ENCODE measurements at places on chromosomes 13 and 19.
A peak's percentile ranks its signal among the peaks of the same experiment; 100 is the strongest.

GRCh38 chr13:94122300-94122915, 357.1 kb downstream of the DCT start:
- no peak for DNase-seq

GRCh38 chr19:19487077-19487949, 28.0 kb downstream of the TSSK6 start:
- no peak for DNase-seq

DNA sequence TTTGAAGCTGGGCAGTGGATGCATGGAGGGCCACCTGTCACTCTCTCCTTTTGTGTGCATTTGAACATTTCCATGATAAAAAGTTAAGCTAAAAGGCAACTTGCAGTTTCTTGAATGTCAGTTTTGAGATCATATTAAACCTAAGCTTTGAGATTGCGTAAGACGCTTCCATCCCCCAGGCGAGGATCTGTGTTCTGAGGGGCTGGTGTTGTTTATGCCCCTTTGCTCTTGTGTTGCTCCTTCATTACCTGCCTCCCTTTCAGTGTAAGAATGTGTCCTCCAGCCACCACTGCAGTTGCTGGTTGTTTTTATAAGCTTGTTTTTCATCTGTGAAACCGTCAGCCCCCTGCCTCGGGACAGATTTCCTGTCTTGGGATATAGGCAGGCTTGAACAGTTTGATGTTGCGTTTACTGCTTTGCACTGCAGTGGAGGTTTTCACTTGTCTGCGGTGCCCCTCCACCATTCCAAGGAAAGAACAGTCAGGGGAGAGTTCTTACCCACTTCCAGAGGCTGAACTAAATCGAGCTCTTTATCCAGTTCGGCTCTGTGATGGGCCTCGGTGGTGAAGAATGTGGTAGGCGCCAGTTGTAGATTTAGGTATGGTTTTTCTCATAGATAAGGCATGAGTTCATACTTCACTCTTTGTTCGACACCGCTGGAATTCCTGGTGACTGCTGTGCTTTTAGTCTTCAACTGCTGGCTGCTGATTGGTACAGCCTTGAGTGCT, 96.8 kb downstream of the ARHGEF7 start:
- DNase-seq = no peak

- no peak for DNase-seq
Measured at GRCh38 chr13:44972956-44973581, 16.2 kb downstream of the NUFIP1 start.

GRCh38 chr13:43022934-43023288, 475 bp upstream of the DNAJC15 start:
- no peak for DNase-seq

GRCh38 chr13:46296115-46296822, 84.5 kb downstream of the LRRC63 start:
- DNase-seq = no peak

GRCh38 chr19:23998568-23998967, 83.9 kb downstream of the ZNF726 start:
- DNase-seq = no peak

GRCh38 chr13:23352161-23352560, 81.3 kb downstream of the SACS start:
- DNase-seq = no peak

GRCh38 chr13:78608688-78609463, 5.5 kb upstream of the POU4F1 start:
- DNase-seq = no peak

DNA sequence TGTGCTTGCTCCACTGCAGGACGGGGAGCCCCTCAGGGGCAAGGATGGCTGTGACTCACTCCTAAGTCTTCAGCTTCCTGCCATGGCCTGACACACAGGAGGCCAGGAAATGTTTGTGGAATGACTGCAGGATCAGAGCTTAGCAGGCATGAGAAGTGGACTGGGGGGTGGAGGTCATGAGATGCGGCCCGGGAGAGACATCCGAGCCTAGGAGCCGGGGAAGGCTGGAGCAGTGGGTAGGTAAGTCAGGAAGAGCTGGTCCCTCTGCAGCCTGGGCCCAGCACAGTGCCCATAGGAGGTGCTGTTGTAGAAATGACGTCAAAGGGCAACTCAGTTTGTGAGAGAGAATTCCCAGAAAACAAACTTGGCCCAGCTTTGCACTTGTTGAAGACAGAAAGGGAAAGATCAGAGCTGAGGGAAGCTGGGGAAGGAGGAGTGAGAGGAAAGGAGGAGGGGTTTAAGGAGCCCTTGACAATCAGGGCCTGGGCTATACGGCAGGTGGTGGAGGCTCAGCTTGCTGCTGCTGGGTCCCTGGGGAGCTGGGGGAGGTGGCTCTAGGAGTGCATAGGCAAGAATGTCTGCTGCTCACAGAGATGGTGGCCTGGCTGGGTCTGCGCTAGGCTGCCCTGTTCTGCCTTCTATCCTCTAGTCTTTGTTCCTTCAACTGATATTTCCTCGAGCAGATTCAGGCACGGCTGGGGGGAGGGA, 18.5 kb downstream of the POU2F2 start:
- no peak for DNase-seq

- DNase-seq = peak; percentile 94
Measured at GRCh38 chr19:46704379-46705076, 12.4 kb downstream of the PRKD2 start.

DNA sequence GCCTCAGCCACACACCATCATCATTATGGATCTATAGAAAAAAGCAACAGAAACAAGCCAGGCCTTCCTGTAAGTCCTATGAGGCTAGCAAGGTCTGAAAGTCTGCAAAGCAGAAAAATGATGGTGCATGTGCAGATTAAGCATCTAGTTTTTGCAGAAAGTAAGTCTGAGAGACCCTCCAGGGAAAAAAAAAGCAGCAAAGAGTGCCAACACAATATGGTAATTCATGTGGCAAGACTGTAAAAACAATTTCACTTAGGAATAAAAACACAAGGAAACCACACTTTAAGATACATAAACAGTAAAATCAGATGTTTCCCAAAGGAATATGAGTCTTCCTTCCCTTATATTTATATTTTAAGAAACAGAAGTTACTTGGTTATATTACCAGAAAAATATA, 112.3 kb upstream of the FBXL3 start:
- no peak for DNase-seq

DNA sequence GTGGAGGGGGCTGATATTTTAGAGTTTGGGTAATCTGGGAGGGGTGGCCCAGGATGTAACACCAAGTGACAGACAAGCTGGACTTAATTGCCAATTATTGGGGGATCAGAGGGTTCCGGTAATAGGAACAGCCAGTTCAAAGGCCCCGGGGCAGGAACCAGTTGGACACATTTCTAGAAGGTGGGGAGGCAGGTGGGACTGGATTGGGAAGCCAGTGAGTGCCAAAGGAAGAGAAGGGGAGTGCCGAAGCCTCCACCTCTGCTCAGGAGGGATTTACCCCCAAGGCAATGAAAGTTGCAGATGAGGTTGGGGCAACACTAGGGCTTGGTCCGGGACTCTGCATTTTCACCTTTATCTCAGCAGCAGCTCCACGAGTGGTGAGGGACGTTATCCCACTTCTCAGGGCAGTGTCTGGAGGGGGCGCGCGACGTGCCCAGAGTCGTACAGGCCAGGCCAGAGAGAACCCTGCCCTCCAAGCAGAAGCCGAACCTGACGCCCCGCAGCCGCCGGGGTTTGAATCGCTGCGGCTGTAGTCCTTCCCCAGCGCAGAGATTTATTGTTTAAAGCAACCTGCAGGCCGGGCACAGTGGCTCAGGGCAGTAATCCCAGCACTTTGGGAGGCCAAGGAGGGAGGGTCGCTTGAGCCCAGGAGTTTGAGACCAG, 5.7 kb upstream of the JUND start:
- no peak for DNase-seq

DNA sequence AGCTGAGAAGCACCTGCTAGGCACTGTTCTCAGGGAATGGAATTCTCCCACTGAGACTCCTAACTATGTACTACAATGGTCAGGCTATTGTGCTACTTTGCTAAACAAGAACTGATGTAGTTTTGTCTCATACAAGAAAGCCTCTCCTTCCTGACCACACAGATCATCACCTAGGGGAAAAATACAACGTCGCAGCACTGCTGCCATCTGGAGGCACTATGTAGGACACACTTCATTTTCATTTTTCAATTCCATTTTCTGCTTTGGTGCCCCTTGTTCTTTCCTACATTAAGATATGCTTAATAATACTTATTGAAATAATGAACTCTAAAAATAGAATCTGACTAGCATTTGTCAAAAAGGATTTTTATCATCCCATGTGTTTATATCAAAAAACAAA, 21.1 kb downstream of the PROSER1 start:
- DNase-seq = no peak

DNA sequence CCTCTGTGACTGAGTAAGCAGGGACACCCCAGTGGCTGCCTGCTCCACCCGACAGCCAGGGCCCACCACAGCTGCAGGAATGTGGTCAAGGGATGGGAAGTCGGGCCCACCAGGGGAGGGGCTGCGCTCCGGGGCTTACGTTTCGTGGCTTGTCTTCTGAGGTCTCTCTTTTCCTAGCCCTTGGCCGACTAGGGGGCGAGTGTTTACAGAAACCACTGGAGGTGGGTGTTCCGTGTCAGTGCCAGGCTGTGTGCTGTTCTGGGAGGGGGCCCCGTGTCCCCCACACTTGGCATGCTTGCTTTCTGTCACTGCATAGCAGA, 4.5 kb downstream of the ADAT3 start:
- DNase-seq = no peak

GRCh38 chr13:44362394-44363040, 11.1 kb upstream of the SERP2 start:
- DNase-seq = no peak

GRCh38 chr13:42875475-42876269, 94.3 kb downstream of the FAM216B start:
- DNase-seq = no peak

GRCh38 chr13:106568299-106569003, 514 bp upstream of the ARGLU1 start:
- DNase-seq = no peak

- no peak for DNase-seq
Measured at GRCh38 chr19:7971553-7972520, 28.4 kb upstream of the TIMM44 start.

DNA sequence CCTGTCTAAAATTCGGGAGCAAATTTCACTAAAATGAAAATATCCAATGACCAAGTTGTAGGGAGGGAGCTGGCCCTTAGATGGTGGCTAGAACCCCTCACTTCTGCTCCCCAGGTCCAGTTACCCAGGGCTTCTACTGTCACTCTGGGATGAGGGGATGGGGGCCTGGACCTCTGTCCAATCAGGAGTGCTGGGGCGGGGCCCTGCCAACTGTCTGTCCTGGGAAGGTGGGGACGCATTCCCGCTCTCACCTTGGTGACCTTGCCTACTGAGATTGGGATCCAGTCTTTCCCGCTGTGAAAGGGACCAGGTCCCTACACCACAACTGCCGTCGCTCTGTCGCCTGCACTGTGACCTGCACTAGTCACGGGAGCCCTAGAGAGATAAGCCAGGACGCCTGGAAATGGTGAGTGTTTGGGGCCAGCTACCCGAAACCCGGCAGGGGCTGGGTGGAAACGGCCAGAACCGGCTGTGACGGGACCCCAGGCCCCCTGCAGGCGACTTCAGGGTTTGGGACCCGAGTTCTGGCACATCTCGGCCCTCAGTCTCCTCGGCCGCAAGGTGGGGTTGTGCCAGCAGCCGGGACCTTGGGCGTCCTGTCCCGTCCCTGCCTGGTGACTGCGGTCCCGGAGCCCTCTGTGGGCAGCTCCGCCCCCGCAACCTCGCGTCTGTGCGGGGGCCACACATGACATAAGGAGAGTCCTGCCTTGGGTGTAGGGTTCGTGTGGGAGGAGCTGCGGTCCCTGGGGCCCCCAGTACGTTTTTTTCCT, 22.8 kb downstream of the ZNF20 start:
- DNase-seq = no peak

DNA sequence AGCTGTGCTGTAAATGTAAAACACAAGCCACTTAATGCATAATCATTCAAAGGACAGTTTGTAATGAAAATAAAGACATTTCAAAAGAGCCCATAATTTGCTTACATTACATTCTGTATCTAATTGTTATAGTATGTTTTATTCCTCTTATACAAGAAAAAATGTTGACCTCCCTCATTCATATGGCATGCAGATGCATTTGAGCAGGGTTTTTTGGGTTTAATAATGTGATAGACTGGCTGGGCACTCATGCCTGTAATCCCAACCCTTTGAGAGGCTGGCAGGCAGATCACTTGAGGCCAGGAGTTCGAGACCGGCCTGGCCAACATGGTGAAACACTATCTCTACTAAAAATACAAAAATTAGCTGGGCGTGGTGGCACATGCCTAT, 11.6 kb upstream of the ARL11 start:
- no peak for DNase-seq

DNA sequence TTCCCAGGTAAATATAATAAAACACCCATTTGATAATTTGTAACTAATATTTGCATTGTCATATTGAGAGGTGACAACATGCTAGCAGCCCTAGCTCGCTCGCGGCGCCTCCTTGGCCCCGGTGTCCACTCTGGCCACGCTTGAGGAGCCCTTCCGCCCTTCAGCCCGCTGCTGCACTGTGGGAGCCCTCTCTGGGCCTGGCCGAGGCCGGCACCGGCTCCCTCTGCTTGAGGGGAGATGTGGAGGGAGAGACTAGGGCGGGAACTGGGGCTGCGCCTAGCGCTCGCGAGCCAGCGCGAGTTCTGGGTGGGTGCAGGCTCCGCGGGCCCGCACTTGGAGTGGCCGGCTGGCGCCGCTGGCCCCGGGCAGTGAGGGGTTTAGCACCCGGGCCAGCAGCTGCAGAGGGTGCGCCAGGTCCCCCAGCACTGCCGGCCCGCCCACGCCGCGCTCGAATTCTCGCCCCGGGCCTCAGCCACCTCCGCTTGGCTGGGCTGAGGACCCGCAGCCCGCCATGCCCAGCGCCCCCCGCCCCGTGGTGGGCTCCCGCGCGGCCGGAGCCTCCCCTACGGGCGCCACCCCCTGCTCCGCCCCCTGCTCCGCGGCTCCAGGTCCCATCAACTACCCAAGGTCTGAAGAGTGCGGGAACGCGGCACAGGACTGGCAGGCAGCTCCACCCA, 594.4 kb downstream of the SLITRK6 start:
- no peak for DNase-seq

GRCh38 chr13:75319254-75319653, 162.7 kb downstream of the TBC1D4 start:
- no peak for DNase-seq

- DNase-seq = no peak
Measured at GRCh38 chr19:21233691-21234090, 91.9 kb downstream of the ZNF431 start.

- no peak for DNase-seq
Measured at GRCh38 chr13:75607447-75607846, 28.7 kb upstream of the LMO7 start.

- DNase-seq = no peak
Measured at GRCh38 chr19:41697198-41697855, 9.3 kb upstream of the CEACAM7 start.

- DNase-seq = no peak
Measured at GRCh38 chr13:106602178-106602577, 34.2 kb upstream of the ARGLU1 start.

- DNase-seq = no peak
Measured at GRCh38 chr19:16111909-16112752, 442 bp downstream of the RAB8A start.
